Stimulated activated CD4-positive, alpha-beta T cell treated with anti-CD3 and anti-CD28 coated beads, TNF-alpha, amount 100 ng/mL, for 1 hour (primary cell): ENCODE measurements at places on chromosomes 11 and 22.
A peak's percentile ranks its signal among the peaks of the same experiment; 100 is the strongest.

- no peak for DNase-seq
These were observed 1.2 kb downstream of the MAPK8IP2 start for GRCh38 chr22:50601669-50602337.

- DNase-seq = no peak
These were observed 26.2 kb downstream of the PPFIA1 start for GRCh38 chr11:70296681-70297080.

DNA sequence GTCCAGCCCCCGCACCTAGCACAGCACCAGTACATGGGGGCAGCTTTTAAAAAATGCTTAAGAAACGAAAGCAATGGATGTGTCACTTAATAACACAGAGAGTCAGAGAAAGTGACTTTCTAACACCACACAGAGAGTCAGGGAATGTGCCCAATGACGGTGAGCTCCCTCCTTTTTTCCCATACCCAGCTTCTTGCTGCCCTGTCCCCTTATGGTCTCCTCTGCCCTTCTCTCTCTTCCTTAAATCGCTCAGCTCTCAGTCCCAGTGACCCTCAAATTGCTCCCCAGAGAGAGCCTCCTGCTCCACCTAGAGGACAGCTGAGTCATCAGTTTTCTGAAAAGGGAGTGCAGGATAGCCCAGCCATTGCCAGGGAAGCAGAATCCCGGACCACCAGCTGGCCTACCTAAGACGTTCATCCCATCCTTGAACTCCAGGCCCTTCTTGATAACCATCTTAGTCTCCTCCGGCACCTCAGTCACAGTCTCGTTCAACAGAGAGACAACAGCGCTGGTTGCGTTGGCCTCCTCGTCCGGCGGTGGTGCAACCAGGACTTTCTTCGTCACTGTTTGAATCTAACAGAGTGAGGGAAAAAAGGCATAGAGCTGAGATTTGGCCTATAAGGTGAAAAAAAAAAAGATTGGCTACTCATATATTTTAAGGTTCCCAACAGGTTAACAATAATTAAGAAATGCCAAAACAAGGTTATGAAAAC, 113.5 kb downstream of the SLC1A2 start:
- peak; percentile 15 for DNase-seq

GRCh38 chr11:41377709-41378394, 81.6 kb downstream of the LRRC4C start:
- no peak for DNase-seq

DNA sequence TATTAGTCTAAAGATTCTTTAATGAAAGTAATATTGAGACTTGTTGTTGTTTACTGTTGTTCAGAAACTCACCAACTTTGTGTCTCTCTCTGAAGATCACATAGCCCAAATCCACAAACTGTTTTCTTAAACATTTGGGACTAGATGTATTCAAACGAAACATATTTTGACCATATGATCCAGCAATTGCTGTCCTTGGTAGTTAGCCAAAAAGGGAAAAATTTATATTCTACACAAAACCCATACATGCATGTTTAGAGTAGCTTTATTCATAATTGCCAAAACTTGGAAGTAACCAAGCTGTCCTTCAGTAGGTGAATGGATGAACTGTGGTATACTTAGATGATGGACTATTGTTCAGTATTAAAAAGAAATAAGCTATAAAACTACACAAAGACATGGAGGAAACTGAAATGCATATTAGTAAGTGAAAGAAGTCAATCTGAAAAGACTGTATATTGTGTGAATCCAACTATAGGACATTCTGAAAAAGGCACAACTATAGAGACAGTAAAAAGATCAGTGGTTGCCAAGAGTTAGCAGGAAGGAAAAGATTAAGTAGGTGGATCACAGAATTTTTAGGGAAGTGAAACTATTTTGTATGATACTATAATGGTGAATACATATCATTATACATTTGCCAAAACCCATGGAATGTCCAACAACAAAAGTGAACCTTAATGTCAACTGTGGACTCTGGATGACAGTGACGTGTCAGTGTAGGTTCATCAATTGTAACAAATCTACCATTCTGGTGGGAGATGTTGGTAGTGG, 442.9 kb downstream of the INSC start:
- DNase-seq = no peak

- no peak for DNase-seq
These were observed 782.9 kb upstream of the API5 start for GRCh38 chr11:42528911-42529310.

DNA sequence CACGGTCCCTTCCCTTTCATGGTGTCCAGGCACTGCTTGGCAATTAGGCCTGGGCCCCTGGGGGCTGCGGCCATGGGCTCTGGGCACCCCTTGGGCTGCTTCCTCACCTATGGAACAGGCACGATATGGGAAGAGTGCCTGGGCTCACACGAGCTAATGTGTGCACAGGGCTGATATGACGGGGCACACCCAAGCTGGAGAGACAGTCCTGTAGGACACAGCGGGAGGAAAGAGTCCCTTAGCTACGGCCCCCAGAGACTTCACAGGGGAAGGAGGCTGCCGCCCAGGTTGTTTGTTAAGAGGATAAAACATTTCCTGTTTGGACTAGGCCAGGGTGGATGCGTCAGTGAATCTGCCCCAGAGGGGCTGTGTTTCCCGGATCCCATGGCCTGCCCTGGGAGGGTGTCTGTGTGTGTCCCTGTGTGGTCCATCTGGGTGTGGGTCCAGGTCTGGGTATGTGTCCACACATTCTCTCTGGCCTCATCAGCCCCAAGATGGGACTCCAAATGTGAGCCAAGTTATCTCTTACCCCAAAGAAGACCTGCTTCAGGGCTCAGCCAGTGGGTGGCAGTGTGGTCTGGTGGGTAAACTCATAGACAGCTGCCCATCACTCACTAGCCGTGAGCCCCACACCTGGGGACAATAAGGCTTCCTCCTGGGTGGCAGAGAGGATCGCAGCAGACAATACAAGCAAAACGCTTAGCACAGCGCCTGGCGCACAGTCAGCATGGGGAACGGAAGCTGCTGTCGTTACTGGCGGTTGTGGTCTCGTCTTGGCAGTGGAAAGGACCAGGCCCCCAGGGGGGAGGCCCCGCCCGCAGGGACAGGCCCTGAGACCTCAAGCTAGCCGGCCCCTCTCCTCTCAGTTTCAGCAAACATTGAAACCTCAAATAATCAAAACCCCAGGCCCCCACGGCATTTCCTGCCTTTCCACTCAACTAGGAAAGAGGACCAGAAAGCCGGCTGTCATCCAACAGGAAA, 3.2 kb upstream of the EMID1 start:
- DNase-seq = peak; percentile 11

DNA sequence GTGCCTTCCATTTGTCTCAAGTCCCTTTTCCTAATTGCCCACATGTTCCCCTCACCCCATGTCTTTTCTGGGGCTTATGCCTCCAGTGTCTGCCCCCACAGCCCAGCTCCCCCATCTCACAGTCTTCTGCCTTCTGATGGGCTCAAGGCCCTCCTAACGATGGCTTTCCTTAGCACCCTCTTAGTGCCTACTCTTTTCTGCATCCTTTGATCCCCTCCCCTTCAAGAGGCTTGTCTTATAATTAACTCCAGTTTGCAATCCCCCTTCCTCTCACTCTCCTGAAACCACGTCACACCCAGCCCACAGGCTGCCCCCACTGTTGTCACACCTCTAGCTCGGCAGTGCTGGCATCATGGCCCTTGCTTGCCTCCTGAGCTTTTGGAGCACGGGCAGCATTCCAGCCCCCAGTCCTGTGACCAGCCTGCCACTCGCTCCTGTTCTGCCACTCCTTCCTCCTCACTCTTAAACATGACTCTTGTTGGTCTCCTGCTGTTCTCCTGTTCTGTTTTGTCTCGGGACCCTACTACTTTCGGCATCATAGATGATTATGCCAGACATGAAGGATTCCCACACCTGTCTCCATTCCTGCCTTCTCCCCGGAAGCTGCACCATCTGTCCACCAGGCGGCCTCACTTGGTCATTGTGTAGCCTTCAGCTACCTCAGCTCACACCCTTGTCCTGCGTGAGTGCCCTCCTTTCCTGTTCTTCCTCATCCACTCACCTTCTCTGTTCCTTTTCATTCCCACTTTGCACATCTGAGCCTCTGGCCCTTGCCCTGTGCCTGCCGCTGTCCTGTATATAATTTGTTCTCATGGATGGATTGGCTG, 26.1 kb downstream of the UBE2L3 start:
- DNase-seq = no peak

DNA sequence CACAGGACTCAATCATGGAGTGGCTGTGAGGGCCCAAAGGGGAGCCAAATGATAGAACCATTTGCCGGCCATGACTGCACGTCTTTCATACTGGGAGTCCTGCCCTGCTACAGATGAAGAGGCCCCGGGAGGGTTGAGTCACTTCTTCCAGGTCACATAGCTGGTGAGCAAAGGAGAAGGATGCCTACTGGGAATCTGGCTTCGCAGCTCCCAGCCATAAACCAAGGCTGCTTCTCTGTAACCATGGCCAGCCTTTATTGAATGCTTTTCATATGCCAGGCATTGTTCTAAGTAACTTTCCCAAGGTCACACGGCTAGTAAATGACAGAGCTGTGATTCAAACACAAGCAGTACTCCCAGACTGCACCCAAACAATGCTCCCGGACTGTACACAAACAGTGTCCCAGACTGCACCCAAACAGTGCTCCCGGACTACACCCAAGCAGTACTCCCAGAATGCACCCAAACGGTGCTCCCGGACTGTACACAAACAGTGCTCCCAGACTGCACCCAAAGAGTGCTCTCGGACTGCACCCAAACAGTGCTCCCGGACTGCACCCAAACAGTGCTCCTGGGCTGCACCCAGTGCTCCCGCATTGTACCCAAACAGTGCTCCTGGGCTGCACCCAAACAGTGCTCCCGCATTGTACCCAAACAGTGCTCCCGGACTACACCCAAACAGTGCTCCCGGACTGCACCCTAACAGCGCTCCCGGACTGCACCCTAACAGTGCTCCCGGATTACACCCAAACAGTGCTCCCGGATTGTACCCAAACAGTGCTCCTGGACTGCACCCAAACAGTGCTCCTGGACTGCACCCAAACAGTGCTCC, 89.8 kb downstream of the FBXO7 start:
- no peak for DNase-seq

DNA sequence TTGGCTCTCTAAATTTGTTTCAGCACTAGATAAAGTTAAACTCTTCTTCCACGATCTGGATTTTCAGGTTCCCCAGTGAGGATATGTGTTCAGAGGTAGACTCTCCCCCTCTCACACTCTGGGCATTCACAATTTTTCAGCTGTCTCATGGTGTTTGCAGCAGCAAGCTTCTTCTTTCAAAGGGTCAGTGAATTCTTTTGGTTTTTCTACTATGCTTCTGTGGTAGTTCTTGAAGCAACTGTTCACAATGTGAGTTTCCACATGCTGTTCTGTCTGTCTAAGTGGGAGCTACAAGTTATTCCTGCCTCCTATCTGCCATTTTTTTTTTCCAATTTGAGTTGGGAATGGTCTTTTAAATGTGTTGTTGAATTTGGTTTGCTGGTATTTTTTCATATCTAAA, 25.4 kb downstream of the CNTF start:
- DNase-seq = no peak

DNA sequence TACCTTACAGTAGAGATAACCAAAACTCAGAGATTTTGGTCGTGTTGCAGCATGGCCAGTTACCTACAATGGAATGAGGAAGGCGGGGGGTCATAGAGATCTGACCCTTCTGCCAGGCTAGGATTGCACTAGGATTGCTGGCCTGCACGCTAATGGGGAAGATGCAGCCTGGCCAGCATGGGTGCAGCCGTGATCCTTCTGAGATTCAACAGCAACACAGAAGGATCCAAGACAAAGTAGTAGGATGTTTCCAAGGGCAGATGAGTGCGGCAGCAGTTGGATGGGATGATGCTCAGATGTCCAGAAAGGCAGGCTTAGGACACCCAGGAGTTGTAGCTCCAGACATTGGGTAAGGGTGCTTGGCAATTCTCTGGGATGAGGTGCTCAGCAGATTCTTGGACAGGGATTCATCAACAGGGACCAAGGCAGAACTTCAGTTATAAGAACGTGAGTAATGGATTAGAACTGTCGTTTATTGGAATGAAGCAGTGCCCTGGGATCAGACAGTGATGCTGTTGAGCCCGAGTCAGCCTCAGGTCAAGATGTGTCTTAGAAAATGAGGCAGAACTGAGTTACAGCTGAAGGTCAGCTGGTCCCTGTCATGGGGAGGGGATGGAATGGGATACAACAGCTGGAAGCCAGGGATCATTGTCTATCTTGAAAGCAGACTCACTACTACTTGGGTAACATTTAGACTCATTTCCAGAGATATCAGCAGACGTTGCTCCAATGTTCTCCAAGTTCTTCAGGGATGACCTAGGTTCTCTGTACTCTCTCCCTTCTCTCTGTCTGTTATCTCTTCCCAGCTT, 71.0 kb downstream of the PARVA start:
- DNase-seq = no peak

GRCh38 chr11:63612181-63612580, 2.1 kb downstream of the PLAAT3 start:
- no peak for DNase-seq

DNA sequence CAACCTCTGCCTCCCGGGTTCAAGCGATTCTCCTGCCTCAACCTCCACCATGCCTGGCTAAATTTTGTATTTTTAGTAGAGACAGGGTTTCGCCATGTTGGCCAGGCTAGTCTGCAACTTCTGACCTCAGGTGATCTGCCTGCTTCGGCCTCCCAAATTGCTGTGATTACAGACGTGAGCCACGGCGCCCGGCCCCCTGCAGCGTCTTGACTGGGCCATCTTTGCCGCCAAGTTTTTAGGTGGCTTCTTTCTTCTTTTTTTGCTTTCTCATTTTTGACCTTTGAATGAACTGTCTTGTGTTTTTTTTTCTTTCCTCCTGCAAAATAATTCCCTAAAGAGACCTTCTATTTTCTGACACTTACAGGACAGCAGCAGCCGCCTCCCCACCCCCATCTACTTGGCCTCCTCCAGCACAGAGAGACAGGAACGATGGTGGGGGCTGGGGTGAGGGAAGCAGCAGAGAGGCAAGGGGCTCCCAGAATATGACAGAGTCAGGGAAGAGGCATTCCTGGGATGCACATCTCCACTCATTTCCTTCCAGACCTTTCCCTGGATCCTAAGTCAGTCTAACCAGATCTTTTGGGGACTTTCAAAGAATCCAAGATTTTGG, 92.6 kb upstream of the ALX4 start:
- no peak for DNase-seq

- no peak for DNase-seq
These were observed 223.8 kb downstream of the BLID start for GRCh38 chr11:121892131-121892681.
